ENCODE measurements at places on chromosomes 5 and 9.

- no peak for DNase-seq
Measured at GRCh38 chr9:133275105-133276000, at the start of gene ABO. TSS of gene ABO (minus strand) at chr9:133275201.

- no peak for DNase-seq
Measured at GRCh38 chr5:140497897-140498296, 49.6 kb upstream of the EIF4EBP3 start.

DNA sequence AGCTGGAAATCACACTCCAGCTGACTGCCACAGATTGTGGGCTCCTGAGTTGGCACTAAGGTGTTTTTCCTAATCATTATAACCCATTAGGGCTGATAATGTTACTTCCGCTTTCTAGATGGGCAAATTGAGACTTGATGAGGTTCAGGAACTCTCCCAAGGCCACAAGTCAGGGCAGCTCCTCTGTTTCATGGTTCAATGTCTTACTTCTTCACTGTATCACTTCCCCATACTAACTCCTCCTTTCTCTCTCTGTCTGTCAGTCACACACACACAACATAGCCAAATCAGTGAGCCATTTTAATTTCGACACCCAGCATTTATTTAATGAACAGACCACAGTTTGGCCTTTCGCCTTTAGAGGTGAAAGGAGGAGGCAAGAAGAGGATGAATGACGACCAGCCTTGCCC, 17.8 kb upstream of the TRAF1 start:
- no peak for DNase-seq

DNA sequence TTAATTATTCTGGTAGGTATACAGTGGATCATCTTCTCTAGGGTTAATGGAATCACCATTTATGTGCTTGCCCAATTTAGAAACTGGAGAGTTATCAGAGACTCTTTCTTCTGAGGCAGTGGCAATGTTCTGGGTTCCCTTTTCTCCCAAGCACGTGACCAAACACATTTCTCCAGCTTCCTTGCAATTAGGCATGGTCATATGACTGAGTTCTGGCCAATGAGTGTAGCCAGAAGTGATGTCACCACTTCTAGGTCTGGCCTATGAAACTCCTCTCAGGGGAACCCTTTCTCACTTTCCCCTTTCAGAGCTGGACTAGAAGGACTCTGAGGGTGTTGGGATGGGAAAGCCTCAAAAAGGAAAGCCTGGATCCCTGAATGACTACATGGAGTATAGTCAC, 172.0 kb downstream of the NSG2 start:
- DNase-seq = no peak

DNA sequence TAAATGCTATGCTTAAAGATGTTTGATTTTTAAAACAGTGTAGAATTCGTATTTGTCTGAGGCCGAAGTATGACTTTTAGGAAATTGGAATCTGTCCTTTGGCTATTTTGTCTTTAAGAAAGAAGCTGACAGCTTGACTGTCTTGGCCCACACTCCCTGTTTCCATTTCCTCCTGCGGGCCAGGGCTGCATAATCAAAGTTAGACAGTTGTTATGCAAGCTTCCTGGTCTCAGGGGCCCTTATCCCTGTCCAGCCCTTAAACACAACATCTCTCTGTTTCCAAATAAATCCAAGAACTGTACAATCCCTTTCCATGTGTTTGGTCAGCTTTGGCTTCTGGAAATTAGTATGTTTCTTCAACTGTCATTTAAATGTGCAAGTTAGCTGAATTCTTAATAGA, 54.6 kb upstream of the ECM2 start:
- no peak for DNase-seq

GRCh38 chr9:89528540-89528939, 30.6 kb upstream of the SEMA4D start:
- no peak for DNase-seq

DNA sequence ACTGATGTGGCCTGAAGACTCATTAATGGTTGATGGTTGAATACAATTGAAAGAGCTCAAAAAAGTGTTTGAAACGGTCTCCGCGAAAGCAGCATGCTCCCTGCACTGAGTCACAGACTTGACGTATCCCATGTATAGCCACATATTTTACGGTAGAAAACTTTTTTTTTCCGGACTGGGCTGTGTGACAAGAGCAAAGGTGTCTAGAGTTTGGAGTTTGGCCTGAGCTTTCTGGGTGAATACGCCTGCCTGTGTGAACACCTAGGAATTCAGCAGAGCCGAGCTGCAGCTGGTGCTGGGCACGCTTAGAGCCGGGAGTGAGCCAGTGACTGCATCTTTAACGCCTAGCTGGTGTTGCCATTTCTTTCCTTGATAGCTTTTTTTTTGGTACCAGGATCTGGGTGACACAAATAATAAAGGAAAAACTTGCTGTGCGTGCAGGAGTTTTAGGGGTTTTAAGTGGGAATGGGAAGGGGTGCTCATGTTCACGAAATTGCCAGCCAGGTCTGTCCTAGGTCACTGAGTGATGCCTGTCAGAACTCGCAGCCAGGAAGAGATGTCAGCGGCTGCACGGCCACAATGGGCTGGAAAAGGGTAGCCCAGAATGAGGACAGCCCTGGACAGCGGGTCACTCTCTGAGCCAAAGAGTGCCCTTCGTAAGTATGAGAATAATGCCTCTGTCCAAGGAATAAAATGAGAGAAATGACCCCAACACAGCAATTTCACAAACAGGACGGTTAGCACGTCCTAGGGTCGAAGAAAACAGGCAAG, 51.7 kb downstream of the PSMB7 start:
- DNase-seq = no peak

DNA sequence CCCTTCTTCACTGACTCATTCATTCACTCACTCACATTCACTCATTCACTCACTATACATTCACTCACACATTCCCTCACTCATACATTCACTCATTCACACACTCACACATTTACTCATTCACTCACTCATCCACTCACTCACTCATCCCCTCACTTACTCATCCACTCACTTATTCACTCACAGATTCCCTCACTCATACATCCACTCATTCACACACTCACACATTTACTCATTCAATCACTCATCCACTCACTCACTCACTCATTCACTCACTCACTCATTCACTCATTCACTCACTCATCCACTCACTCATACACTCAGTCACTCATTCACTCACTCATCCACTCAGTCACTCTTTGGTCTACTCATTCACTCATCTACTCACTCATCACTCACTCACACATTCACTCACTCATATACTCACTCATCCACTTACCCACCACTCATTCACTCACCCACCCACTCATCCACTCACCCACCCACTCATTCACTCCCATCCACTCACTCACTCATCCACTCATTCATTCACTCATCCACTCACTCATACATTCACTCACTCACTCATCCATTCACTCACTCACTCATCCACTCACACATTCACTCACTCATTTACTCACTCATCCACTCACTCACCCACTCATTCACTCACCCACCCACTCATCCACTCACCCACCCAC, 27.2 kb downstream of the WNK2 start:
- no peak for DNase-seq

DNA sequence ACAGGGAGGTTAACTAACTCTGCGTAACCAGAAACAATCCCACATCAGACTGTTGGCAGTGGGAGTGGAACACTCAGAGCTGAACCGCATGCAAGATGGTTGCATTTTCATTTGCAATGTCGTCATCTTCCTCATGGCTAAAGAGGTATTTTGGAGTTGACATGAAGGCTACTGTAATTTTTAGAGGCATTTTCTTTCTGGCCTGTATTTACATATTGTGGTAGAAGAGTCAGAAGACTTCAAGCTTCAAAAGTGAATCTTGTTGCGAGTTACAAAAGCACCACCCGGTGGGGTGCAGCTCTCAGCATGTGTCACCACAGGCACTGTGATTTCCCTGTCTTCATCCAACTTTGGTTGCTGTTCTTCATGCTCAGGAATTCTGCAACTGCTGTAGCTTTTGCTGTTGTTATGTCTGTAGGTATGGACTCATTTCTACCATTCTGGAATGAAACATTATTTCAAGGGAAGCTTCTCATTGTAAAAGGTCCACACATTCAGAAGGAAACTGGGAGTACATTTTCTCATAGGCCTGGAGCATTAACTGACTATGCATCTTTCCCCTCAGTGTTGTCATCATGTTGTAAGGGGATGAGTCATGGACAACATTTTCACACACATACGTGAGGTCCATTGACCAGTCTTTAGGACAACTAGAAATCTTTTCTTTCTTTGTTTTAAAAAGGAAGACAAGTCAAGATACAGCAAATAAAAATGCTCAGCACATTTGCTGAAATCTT, 35.4 kb upstream of the GDNF start:
- DNase-seq = no peak

GRCh38 chr5:15558240-15558639, 58.3 kb downstream of the FBXL7 start:
- no peak for DNase-seq

GRCh38 chr9:4748612-4749011, 7.6 kb upstream of the AK3 start:
- no peak for DNase-seq

- no peak for DNase-seq
Measured at GRCh38 chr5:50969151-50970031, 303.0 kb downstream of the PARP8 start.

GRCh38 chr9:16575986-16576245, 294.6 kb downstream of the BNC2 start:
- no peak for DNase-seq

DNA sequence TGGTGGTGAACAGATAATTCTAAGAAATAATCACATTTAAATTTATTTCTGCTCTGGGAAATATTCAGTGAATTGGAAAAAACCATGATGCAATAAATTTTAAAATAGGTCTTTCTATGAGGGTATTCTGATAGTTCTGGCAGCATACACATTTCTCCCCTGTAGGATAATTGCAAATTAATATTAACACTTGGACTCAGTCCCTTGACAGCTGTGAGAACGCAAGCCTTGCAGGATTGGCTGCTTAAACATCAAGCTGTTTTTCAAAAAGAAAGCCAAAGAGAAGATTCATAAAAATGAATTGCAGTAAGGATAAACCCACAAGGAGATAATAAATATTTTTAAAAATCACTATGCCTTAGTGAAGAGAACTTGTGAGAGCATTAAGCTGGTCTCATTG, 180.0 kb downstream of the MTRR start:
- DNase-seq = no peak

DNA sequence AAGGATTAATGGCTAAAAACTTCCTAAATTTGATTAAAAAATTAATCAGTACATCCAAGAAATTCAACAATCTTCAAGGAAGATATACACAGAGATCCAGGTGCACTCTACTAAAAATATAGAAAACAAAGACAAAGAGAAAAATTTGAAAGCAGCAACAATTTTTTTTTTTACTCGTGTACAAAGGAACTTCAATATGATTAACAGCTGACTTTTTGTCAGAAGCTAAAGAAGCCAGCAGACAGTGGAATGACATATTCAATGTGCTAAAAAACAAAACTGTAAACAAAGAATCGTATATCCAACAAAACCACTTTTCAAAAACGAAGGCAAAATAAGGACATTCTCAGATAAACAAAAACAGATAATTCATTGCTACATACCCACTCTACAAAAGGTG, 234.6 kb downstream of the FSTL4 start:
- no peak for DNase-seq

DNA sequence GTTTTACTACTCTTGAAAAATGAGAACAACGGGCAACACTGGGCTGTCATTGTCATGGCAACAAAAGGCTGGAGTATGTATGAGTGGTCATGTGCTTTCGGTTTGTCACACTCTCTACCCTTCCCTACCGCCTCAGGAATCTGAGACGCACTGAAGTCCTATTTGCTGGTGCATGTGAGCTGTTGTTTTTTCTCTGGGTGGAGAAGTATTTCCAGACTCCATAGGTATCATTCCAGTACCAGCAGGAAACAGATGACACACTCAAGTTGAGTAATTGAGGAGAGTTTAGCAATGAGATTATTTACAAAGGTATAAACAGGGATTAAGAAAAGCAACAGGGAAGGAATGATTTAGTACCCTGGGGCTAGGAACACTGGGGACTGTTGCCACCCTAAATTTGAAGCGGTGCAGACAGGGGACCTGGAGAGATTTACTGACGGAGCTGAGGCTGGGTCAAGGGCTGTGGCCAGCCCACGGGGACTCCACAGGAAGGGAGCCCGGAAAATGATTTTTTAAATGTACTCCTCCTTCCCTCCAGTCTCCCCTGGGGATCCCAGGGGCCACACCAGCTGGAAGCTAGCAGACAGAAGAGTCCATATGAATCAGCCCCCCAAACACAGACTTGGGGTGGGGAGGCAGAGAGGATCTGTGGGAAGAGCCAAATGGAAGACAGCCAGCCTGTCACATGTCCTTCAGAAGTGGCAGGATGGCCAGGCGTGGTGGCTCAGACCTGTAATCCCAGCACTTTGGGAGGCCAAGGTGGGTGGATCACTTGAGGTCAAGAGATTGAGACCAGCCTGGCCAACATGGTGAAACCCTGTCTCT, 13.2 kb upstream of the ZBTB43 start:
- no peak for DNase-seq

DNA sequence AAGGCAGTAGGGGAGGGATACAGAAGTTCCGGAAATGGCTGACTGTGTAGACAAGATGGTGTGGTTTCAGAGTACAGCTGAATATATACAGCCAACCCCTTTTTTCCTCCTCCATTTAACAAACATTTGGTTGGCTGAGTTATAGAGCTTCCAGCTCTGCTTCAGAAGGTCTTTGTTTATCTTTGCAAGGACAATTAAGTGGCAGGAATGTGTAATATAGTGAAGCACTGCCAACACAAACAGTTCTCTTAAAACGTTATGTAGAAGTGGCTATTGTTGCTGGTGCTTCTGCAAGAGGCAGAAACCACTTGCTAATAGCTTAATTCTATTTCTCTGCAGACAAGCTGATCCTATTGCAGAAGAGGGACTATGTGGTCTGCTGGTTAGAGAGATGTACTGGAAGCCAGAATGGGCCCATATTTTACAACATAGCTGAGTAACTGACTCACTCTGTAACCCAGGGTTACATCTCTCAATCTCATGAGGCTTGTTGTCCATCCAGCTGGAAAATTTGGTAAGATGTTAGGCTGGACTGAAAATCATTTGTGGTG, 62.7 kb upstream of the OSMR start:
- no peak for DNase-seq

GRCh38 chr9:81588148-81588871, 101.0 kb downstream of the TLE1 start:
- DNase-seq = no peak

- no peak for DNase-seq
Measured at GRCh38 chr9:10265153-10265631, 347.6 kb downstream of the PTPRD start.

DNA sequence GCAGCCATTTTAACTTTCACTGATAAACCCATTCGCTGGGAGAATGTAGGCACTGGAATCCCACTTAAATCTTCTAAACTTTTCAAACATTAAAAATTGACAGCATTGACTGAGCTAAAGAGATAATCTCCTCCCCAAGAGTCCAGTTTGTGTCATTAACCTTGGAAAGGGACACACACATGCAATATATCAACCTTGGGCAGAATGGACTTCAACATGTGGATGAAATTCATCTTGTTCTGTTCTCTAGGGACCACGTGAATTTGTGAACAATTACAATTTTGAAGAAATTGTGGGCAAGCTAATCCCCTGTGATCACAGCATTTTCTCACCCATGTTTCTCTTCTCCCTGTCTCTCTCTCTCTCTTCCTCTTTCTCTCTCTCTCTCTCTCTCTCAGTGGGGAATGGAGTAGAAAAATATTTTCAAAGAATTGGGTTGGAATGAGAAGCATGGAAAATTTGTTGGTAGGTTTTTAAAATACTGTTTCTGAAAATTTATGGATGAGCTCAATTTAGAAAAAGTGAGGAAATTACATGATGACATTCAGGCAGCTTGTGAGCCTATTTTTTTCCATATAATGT, 553.7 kb downstream of the EBF1 start:
- DNase-seq = no peak

Measured in activated CD4-positive, CD25-positive, alpha-beta regulatory T cell (primary cell).